ENCODE measurements at places on chromosomes 1 and 21. TPM values are rescaled to one million over a fixed set of nuclear protein-coding genes. Genes with fewer than 3 reads are reported as not detected.

COQ8A gene
- 438 TPM for total RNA-seq

GRCh38 chr1:2323451-2323974 is 67.8 kb downstream of the MORN1 start:
- no peak for DNase-seq

DNA sequence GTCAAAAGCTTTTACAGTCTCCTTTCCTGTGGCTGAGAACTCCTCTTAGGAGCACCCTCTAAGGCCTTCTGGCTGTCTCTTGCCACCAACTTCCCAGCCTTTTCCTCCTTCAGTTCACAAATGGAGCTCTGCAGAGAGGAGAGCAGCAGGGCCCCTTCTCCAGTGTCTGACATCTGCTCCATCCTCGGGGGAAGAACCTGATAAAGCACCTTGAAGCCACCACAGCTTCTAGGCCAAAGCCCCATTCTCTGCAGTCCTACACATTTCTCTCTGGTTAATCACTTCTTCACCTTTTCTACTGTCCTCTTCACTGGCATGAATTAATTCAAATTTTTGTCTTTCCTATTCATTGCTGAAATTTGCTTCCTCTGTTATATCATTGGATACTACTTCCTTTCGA is 378.1 kb upstream of the POU3F1 start:
- no peak for DNase-seq

- no peak for DNase-seq
Measured at GRCh38 chr21:26191609-26192008, 21.0 kb upstream of the APP start.
